ENCODE measurements at places on chromosomes 2 and 18.

DNA sequence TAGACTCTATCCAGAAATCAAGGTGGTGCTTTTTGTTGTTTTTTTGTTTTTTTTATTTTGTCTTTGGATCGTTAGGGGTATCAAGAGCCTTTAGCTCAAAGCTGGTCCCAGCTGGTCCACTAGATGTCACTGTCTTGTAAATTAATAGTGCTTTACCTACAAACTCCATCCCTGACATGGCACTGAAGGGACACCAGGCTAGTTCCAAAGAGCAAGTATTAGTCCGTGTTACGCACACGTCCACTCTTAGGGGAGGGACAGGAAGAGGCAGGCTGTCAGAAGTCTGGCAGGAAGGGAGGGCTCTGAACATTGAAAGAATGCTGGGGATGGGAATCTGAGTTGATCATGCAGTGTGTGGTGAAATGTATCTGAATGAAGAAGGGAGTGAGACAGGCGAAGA, 85.9 kb upstream of the CCBE1 start:
- no peak for DNase-seq

DNA sequence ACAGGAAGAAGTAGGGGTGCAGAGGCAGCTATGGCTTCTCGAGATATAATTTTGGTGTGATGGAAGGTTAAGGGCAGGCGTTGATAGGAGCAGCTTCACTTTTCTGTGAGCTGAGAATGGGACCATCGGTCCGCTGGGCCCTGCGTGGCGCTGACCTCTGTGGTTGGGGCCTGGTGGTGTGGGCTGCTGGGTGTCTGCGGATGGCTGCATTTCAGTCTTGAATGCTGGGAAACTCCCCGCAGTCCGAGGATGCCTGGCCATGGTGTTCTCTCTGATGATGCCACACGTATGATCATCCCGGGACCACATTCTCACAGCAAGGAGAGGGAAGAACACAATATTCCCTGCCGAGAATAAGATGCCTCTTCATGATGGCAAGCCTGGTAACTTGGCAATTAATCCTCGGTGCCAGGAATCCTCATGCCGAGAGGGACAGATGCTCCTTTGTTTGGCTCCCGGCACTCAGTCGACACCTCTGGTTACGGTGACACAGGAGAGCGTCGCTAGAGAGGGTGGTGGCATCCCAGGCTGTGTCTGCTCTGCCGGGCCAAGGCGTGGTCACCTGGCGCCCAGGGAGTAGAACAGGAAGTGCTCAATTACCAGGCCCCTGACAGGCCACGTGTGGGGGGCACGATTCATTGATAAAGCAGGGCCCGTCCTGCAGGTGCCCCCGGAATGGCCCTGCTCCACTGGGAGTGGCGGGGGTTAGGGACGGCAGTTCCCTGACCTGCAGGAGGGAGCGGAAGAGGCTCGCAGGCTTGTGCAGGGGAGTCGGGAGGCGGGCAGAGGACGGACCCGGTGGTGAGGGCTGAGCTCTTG, 119.4 kb upstream of the CTDP1 start:
- no peak for DNase-seq

GRCh38 chr2:236576087-236576486, 6.5 kb downstream of the ACKR3 start:
- DNase-seq = no peak

GRCh38 chr2:27264753-27265535, 2.1 kb upstream of the SLC30A3 start:
- peak; percentile 72 for DNase-seq

- no peak for DNase-seq
Observed at GRCh38 chr18:29892960-29893558, 1149.5 kb downstream of the DSC3 start.

Data from inflammatory macrophage treated with lipopolysaccharide for 1 hour (primary cell).